Gastroesophageal sphincter (tissue), 4 donors: ENCODE measurements at places on chromosomes 2 and 18. TPM values are rescaled to one million over a fixed set of nuclear protein-coding genes. Genes with fewer than 3 reads are reported as not detected.

The MAP2 gene
- 124 TPM for total RNA-seq

The CAVIN2 gene
- 192 TPM for total RNA-seq

The CYP26B1 gene
- 4.0 TPM for total RNA-seq

- ATAC-seq, result no peak
Measured at GRCh38 chr2:127400533-127400896, 12.7 kb upstream of the MAP3K2 start.

- no peak for ATAC-seq
Measured at GRCh38 chr18:51134721-51135120, 62.8 kb downstream of the MEX3C start.

GRCh38 chr2:172977270-172978062 is 98.2 kb upstream of the MAP3K20 start:
- no peak for ATAC-seq

GRCh38 chr2:160568856-160569255 is 75.2 kb upstream of the RBMS1 start:
- ATAC-seq, result no peak

DNA sequence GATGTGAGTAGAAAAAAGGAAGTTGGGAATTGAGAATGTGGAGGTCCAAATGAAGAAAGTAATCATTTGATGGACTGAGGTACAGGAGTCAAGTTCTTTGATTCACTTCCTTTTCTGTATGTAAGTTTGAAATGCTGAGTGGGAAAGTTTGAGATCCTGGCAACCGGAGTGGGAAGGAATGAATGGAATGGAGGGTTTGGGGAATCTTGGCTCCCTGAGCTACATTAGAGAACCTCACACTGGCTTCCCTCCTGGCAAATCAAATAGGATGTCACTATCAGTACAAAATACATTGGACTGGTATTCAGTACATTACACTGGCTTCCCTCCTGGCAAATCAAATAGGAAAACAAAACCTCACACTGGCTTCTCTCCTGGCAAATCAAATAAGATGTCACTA is 9.8 kb upstream of the RNF138 start:
- ATAC-seq, result no peak

- ATAC-seq, result no peak
Measured at GRCh38 chr2:43157506-43158246, 68.7 kb downstream of the ZFP36L2 start.

- no peak for ATAC-seq
Measured at GRCh38 chr18:25056429-25056828, 295.5 kb downstream of the ZNF521 start.

DNA sequence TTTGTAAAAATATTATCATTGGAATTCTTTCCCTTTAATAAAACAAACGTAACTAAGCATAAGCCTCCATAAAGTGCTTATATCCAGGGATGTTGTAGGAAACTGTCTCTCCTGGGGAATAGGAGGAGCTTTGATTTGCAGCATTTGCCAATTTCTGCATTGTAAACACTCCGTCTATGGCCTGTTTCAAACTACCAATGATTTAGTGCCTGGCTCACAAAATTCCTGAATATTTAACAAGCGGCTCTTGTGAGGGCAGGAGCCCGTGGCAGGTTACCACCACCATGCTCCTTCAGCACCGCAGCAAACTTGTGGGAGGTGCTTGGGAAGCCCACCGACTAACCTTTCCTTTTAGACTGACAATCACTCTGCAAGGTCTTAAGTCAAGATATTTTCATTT is 520.3 kb downstream of the SOX11 start:
- ATAC-seq, result no peak

DNA sequence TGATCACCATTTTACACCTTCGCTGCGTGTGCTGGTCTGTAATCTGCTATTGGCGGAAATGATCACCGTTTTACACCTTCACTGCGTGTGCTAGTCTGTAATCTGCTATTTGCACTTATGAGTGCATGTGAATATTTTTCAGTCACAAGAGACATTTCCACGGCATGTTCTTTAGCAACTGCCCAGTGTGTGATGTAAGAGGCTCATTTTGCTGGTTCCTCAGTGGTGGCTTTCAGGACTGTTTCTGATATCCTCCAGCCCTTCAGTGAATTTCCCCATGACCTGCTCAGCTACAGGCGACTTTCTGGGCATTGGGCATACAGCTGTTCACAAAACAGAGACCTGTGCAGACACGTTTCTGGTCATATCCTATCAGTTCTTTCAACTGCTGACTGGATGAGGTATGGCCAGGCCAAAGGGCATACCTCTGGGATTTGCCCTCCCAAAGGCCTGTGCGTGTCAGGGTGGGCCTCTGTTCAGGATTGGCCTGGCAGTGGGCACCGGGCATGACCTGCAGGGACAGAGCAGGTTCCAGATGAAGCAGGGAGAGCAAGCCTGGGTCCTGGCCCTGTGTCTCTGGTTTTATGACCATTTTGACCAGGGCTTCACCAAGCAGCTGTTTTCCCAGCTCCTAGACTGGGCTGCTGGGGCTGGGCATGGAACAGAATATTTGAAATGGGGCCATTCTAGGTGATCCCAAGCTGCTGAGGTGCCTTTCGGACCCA is 521 bp upstream of the PROM2 start:
- ATAC-seq, result no peak
